ENCODE measurements at places on chromosomes 16 and 17.

DNA sequence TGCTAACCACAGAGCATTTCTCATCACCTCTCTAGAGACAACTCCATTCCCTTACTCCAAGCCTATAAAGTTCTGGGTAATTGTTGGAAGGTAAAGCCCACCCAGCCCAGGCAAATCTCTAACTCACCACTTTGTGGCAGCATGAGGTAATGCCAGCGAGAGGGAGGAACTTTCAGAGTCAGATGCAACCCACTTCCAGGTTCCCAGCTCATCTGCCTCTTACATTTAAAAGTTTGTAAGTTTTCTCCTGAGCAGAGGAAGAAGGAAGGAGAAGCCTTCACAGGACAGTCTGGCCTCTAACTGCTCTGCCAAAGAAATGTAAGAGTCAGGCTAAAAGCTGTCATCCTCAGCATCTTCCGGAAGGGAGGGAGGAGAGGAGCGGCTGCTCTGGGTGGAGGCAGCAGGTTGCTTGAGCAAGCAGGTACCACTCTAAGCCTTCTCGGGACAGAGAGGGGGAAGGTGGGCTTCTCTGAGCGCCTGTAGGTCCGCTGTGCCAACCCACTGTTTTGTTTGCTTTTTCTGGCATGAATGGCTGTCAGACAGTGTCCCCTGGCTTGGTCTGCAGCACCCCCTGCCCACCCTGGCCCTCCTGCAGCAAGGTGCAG lies 1.0 kb downstream of the ZNF319 start:
- DNase-seq, result no peak

- no peak for DNase-seq
Measured at GRCh38 chr17:56868716-56869115, 34.8 kb downstream of the DGKE start.

DNA sequence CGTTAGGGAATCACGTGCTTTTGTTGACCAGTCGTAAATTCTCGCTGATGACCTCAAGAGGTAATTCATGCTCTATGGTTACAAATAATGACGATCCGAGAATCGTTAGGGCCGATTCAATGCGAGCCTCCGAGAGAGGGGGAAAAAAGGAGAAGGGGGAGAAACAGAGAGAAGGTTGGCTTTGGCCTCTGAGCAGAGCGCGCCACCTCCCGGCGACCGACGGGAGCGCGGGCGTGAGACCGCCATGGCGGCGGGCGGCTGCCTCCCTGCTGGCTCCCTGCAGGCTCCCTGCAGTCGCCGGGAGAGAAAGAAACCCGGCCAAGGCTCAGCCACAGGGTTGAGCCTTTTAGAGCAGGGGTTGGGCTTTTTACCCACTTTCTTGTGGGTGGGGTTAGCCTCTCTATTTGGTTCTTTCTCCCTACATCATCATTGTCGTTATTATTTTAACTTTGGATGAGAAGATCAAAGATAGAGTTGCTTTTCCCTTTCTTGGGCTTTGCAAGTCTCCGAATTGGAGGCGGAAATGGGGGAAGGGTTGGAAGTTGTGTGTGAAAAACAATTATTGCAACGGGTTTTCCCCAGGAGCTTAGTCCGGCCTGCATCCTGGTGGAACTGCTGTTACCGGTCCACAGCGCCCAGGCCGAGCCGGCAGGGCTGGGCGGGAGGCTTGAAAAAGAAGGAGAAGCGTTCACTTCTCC lies 410 bp upstream of the HOXB5 start:
- peak; percentile 63 for DNase-seq

DNA sequence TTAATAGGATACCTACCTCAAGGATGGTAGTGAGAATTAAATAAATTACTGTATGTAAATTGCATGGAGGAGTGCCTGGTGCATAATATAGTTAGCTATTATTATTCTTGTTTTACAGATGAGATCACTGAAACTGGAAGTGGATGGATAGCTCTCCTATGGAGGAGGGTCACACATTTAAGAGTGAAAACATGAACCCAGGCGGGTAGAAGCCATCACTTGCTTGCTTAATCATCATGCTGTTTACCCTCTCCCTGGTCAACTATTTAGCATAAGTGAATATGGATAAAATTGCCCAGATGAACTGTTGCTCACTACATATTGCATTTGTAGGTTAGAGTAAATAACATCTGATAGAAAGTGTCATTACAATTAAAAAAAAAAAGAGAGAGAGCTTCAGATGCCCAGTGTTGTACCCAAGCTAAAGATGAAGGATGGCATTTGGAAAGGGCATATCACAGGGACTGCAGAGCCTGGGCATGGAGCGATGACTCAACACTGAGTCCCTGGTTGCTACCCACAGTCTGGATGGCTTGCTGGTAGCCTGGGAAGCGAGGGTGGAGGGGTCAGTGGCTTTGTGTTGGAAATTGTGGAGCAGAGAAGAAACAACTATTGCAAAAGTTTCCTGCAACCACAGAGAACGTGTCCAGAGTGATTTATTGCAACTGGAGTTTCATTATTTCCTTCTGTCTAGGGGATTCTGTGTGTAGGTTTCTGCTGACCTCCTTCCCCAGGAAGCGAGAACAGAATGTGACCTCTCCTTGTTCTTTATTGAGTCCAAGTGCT lies 414.4 kb downstream of the SHISA9 start:
- no peak for DNase-seq

GRCh38 chr17:73575470-73576221 lies 68.6 kb downstream of the SDK2 start:
- no peak for DNase-seq

GRCh38 chr16:25796239-25796638 lies 104.5 kb downstream of the HS3ST4 start:
- no peak for DNase-seq

DNA sequence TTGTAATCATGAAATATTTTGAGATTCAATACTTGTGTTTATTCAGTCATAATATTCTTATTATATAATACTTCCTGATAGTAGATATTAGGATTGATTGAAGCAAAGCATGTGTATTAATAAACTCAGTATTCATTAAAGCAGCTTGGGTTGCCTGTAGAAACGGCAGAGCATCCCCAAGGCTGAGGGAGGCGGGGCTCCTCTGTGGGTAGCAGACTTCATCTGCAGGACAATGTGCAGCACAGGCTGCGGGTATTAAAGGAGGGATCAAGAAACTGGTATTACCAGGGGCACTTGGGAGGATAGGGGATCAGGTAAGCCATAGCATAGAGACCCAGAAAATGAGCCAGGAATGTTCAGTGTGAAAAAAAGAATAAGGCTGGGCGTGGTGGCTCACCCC lies 213.6 kb downstream of the PRKCA start:
- no peak for DNase-seq

DNA sequence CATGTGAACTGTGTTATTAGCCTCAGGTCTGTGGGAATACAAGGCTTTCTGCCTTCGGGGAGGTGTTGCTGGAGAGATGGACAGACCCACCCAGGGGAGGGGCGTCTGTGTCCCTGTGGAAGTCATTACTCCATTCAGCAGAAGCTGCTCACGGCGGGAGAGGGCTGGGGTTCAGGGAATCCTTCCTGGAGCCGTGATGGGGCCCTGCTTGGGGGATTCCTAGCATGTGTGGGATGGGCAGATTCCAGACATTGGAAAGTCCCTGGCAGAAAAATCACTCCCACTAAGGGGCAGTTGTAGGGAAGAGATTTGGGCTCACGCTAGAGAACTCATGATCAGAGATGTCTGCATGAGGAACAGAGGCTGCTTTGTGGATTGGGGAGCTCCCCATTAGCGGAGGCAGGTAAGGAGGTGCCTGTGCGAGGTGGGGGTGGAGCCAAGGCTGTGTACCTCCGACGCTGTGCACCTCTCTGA lies 56.3 kb upstream of the IL34 start:
- no peak for DNase-seq

- no peak for DNase-seq
Measured at GRCh38 chr16:67407788-67408452, 8.4 kb downstream of the ZDHHC1 start.

DNA sequence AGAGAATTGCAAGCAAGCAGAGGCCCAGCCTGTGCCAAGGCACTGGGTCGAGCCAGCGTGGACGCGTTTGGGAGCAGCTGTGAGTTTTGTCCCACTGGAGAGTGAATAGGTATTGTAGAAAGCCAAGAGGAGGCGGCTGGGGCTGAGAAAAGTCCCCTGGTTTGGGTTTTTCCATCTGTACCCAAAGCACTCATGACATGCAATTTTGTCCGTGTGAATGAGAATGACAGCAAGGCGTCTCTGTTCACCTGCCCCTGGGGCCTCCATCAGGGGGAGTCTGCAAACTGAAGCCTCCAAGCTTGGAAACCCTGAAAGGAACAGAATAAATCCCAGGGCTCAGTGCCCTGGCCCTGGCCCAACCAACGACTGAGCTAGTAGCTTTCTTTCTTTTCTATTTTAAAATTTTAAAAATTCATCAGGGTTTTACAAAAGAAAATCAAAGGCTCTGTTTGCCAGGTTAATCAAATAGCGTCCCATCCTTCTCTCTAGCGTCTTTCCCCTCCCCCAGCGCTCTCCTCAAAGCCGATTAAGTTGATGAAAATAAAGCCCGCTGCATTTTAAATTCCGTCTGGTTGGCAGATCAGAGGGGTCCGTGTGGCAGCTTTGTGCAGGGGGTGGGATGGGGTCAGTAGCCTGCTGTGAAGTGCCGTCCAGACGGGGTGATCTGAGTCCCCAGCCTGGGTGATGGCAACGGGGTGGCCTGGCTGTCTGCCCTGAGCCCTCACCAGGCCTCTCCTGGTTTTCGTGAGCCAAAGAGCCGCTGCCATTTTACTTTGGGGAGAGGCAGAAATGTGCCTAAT lies 171.0 kb downstream of the KATNIP start:
- no peak for DNase-seq

- peak; percentile 43 for DNase-seq
Measured at GRCh38 chr16:4675864-4676786, 17.2 kb upstream of the NUDT16L1 start.

GRCh38 chr16:75239542-75240122 lies 11.8 kb downstream of the BCAR1 start:
- no peak for DNase-seq

DNA sequence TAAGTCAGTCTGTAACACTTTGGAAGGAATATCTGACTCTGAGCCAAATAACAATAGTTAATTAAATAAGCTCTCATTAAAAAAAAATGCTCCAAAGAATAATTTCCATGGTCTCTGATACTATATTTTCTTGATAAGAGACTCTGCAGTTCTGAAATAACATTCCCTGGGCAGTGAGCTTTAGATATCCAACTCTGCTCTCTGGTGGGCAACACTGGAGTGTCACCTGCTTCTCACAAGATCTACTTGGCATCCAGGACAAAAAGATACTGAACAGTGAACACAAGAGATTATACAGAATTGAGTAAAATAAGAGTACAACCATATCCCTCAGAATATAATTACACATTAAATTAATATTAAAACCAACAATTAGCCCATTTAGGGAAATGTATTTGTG lies 13.7 kb downstream of the BLMH start:
- no peak for DNase-seq

- DNase-seq, result peak; percentile 44
Measured at GRCh38 chr16:57601801-57602478, 26.5 kb upstream of the ADGRG1 start.

GRCh38 chr16:82055728-82056549 lies 20.9 kb downstream of the HSD17B2 start:
- no peak for DNase-seq

- no peak for DNase-seq
Measured at GRCh38 chr17:50468304-50469207, at the start of gene CHAD. TSS of gene CHAD (minus strand) at chr17:50468880. CDS start at chr17:50468813, 67 bp downstream.

- DNase-seq, result no peak
Measured at GRCh38 chr16:77157346-77158058, 33.5 kb upstream of the MON1B start.

DNA sequence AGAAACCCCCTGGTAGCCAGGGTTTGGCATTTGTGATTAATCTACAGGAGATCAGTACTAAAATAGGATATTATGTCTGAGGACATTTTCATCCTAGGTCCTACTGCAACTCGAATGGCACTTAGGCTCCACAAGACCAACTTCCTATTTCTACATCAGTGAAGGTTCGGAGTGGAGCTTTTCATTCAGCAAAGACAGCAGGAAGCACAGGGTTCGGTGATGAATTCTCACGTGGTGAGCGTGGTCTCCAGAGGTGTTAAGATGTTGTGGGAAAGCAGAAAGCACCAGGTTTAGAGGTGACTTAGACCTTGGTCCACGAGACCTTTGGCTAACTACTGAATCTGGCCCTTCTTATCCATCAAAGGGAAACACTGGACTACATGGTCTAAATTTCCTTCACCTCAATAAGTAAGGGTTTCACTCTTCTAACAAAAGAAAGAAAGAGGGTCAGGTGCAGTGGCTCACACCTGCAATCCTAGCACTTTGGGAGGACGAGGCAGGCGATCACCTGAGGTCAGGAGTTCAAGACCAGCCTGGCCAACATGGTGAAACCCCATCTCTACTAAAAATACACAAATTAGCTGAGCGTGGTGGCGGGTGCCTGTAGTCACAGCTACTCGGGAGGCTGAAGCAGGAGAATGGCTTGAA lies 13.9 kb upstream of the HELZ start:
- no peak for DNase-seq

- DNase-seq, result no peak
Measured at GRCh38 chr17:34549966-34550365, 29.4 kb upstream of the TMEM132E start.

GRCh38 chr16:8675183-8676159 lies 1.1 kb downstream of the ABAT start:
- peak; percentile 37 for DNase-seq

DNA sequence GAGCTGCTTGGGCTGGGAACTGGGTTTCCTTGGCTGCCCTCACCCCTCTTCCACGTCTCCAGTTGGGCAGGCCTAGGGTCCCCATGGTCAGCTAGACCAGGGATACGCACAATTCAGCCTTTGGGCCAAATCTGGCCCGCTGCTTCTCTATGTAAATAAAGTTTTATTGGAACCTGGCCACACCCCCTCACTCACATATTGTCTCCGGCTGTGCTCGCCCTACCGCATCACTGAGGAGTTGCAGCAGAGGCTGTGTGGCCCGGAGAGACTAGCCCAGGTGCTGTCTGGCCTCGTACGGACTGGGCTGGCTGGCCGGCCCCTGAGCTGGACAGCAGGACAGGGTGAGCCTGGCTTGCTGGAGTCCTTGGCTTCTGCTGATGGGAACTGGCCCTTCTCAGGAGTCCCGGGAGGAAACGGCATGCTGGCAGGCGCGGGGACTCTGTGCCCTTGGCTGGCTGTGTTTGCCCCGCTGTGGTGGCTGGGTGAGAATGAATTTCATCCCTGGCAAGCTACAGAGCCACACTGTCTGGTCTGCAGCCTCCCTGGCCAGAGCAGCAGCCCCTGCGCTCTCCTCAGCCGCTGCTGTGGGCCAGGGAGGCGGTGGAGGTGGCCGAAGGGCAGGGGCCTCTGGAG lies 82.0 kb downstream of the ENGASE start:
- no peak for DNase-seq

DNA sequence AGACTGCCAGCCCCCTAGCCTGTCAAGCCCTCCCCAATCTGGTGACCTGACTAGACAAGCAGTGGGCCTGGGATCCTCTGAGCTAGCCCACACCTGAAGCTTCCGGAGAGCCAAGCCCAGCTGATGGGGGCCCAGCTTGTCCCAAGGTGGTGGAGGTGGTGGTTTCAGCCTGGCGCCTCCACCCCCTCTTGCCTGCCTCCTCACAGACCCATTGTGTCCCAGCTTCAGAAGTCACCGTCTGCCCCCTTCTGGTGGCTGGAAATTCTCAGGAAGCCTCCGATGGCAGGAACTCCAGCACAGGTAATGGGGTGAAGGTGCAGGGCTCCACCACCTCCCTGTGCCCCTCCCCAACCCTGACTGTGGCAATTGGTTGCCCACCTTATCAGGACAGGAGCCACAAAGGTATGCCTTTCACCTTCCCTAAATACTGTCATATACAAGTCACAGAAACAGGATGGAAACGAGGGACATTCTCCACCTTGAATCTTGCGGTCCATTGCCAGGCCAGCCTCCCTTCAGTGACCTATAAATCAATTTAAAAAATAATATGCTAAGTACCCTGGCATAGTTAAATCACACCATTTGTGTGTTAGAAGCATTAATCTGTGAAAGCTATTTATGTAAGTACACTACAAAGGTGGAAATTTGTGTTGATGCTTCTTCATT lies 66.0 kb upstream of the ZNF423 start:
- DNase-seq, result no peak

Data from activated T-helper 1 cell treated with anti-CD3 and anti-CD28 coated beads, Interleukin-2, amount 50 U/mL, for 16 hours (primary cell).